GM23248 (cell line): ENCODE measurements at places on chromosomes 16 and 17. TPM values are rescaled to one million over a fixed set of nuclear protein-coding genes. Genes with fewer than 3 reads are reported as not detected.
A peak's percentile ranks its signal among the peaks of the same experiment; 100 is the strongest.

CMC2 gene
- polyA plus RNA-seq, result 117 and 126 TPM in 2 replicates

- H3K27me3 ChIP-seq, result 0 out of 2 replicates have a peak, but pooled peaks cover 3% of the 10 kb centered on the region
- H3K36me3 ChIP-seq, result no peaks in the 10 kb centered on the region
- H3K4me1 ChIP-seq, result no peaks in the 10 kb centered on the region
- no peak for DNase-seq
- no peak overlapping the region for H3K27ac ChIP-seq
Measured at GRCh38 chr17:50314456-50315011, 31.4 kb upstream of the XYLT2 start.

DNA sequence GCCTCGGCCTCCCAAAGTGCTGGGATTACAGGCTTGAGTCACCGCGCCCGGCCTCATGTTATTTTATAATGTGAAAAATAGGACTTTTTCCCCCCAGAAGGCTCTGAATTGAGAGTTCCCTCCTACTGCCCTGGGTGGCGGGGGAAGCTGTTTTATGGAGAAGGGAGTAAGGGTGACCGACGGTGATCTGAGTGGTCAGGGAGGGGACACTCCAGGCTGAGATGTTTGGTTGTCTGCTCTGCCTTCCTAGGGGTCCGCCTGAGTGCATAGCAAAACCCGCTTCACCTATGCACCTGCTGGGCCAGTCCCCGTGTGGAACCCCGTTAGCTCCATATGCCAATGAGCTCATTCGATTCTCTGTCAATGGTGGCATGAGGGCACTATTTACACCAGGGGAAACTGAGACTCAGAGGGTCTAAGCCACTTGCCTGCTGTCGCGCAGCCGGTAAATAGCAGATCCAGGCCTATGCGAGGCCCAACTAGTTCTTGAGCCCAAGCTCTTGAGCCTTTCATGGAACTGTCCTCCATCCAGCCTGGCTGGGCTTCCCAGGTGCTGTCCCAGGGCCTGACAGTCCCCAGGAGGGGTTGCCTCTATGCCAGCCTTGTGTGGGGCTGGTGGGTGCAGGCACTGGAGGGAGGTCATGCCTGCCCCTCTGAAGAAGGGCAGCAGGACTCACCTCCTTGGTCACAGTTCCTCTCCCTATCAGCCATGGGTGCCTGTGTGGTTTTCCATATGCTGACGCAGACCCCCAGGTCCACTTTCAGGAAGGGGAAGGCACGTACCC, 1.7 kb upstream of the GJD3 start:
- H3K36me3 ChIP-seq, result no peaks in the 10 kb centered on the region
- H3K27me3 ChIP-seq, result no peaks in the 10 kb centered on the region
- H3K27ac ChIP-seq, result no peak overlapping the region
- DNase-seq, result no peak
- no peak overlapping the region for H3K4me3 ChIP-seq

DNA sequence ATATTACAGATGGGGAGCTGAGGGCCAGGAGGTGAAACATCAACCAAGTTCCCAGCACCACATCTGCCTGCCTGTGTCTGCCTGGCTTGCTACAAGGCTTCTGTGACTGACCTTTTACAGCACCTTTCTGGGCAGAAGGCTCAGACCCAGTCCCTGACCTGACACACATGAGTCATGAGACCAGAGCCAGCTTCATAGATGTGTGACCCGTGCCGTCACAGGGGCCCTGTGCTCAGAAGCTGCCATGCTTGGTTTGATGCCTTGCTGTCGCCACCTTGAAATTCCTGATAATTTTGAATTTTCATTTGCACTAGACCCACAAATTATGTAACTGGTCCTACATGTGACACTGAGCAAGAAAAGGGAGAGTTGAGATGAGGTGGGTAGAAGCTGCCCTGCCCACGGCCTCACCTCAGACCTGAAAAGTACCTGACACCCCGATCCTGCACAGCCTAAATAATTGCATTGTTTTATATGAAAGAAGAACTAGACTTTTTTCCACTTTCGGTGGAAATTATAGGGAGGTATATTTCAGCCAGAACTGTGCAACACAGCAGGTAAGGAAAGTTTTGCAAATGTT, 13.3 kb upstream of the PECAM1 start:
- H3K27ac ChIP-seq, result no peak overlapping the region
- no peak for DNase-seq
- H3K4me1 ChIP-seq, result no peaks in the 10 kb centered on the region
- no peaks in the 10 kb centered on the region for H3K27me3 ChIP-seq

GRCh38 chr17:39099663-39100286, 51.7 kb downstream of the PLXDC1 start:
- H3K27ac ChIP-seq, result no peak overlapping the region
- H3K4me3 ChIP-seq, result no peak overlapping the region
- no peaks in the 10 kb centered on the region for H3K36me3 ChIP-seq
- no peaks in the 10 kb centered on the region for H3K4me1 ChIP-seq

TNRC6C gene
- 2.3 TPM in 2 replicates for polyA plus RNA-seq

- no peak overlapping the region for H3K4me3 ChIP-seq
- no peak for DNase-seq
- H3K27ac ChIP-seq, result no peak overlapping the region
- H3K27me3 ChIP-seq, result no peaks in the 10 kb centered on the region
- no peaks in the 10 kb centered on the region for H3K36me3 ChIP-seq
Measured at GRCh38 chr17:56718515-56718914, 115.2 kb downstream of the C17orf67 start.

GRCh38 chr16:50272687-50273381, 6.5 kb downstream of the ADCY7 start:
- no peaks in the 10 kb centered on the region for H3K4me1 ChIP-seq
- H3K36me3 ChIP-seq, result no peaks in the 10 kb centered on the region
- no peak for DNase-seq
- H3K27ac ChIP-seq, result no peak overlapping the region

GRCh38 chr16:69799611-69800031, 37.5 kb downstream of the WWP2 start:
- no peaks in the 10 kb centered on the region for H3K27me3 ChIP-seq
- no peaks in the 10 kb centered on the region for H3K4me1 ChIP-seq
- no peak for DNase-seq

GRCh38 chr16:52874042-52874441, 178.7 kb downstream of the CHD9NB start:
- H3K27ac ChIP-seq, result no peak overlapping the region
- no peaks in the 10 kb centered on the region for H3K27me3 ChIP-seq
- H3K36me3 ChIP-seq, result no peaks in the 10 kb centered on the region

DNA sequence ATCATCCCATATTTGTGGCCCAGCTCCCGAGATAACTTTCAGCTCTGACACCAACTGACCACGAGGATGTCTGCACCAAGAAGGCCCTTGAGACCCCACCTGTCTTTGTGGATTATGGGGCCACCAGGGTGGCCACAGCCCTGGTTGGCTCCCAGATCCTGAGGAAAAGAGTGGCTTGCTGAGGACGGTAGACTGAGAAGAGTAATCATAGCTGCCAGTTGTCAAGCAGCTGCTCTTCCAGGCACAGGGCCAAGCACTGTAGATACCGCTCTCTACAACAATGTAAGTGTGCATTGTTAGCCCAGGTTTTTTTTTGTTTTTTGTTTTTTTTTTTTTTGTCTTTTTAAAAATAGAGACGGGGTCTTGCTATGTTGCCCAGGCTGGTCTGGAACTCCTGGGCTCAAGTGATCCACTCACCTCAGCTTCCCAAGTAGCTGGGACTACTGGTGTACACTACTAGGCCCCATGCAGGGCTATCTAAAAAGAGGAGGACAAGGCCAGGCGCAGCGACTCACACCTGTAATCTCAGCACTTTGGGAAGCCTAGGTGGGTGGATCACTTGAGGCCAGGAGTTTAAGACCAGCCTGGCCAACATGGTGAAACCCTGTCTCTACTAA, 9.6 kb downstream of the ZNF205 start:
- no peaks in the 10 kb centered on the region for H3K36me3 ChIP-seq
- H3K4me3 ChIP-seq, result no peak overlapping the region
- H3K27me3 ChIP-seq, result no peaks in the 10 kb centered on the region
- peaks cover 9% of the 10 kb centered on the region for H3K4me1 ChIP-seq
- H3K27ac ChIP-seq, result no peak overlapping the region

DNA sequence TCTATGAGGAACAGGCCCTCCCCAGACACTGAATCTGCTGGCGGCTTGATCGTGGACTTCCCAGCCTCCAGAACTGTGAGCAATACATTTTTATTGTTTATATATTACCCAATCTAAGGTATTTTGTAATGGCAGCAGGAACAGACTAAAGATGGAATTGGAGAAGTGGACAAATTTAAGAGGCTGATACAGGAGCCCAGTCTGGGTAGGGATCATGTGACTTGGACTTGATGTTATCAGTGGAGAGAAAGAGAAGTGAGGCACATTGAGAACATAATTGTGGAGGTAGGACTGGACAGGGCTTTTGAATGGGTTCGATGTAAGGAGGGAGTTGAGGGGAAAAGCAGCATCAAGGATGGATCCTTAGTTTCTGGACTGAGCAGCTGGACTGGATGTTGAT, 93.8 kb downstream of the USP31 start:
- H3K36me3 ChIP-seq, result no peaks in the 10 kb centered on the region
- H3K27me3 ChIP-seq, result peaks cover 4% of the 10 kb centered on the region; the same call in 1 of the 2 replicates
- H3K27ac ChIP-seq, result no peak overlapping the region

DNA sequence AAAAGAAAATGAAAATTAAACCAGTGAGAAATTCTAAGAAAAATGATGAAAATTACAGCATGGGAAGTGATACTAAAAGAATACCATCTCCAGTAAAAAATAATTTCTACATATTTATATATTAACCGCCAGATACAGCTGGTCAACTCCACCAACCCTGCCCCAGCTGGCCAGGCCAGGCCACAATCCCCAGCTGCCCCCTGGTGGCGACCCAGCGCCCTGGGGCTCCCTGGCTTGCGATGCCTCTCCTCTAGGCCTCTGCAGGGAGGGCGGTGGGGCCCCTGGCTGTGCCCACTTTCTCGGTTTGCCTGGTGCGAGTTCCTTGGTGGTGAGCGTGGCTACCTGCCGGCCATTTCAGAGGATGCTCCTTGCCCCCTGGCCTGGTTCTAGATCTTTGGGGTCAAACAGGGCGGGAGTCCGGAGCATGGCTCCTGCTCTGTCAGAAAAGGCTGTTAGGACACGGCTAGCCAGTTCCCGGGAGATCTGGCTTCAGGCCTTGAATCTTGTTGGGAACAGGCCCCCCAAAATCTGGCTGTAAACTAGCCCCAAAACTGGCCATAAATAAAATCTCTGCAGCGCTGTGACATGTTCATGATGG, 14.5 kb downstream of the GLIS2 start:
- no peak overlapping the region for H3K27ac ChIP-seq
- H3K4me1 ChIP-seq, result peaks cover 8% of the 10 kb centered on the region; the same call in 1 of the 2 replicates
- H3K4me3 ChIP-seq, result no peak overlapping the region
- no peaks in the 10 kb centered on the region for H3K36me3 ChIP-seq
- no peaks in the 10 kb centered on the region for H3K27me3 ChIP-seq

DNA sequence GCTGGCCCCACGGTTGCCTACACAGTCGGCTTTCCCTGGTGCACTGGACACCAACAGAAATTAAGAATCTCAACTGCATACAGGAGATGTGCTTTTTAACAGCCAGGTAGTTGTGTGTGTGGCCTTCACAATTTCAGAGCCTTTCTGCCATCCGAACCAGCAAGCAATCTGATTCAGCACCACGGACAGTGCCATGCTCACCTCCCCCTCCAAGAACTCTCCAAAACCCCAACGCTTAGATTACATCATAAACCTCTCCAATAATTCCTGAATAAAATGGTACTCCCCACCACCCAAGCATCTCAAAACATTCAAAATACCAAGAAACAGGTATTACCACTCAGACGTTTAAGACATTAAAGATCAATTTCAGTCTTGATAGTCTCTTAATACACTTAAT, 31.8 kb downstream of the USP7 start:
- H3K27ac ChIP-seq, result no peak overlapping the region
- H3K27me3 ChIP-seq, result no peaks in the 10 kb centered on the region
- no peak overlapping the region for H3K4me3 ChIP-seq
- H3K36me3 ChIP-seq, result no peaks in the 10 kb centered on the region; the same call in 1 of the 2 replicates
- peak; percentile 66 for DNase-seq

B4GALNT2 gene
- polyA plus RNA-seq, result not detected in 2 replicates

OR1A1 gene
- polyA plus RNA-seq, result not detected in 2 replicates

DNA sequence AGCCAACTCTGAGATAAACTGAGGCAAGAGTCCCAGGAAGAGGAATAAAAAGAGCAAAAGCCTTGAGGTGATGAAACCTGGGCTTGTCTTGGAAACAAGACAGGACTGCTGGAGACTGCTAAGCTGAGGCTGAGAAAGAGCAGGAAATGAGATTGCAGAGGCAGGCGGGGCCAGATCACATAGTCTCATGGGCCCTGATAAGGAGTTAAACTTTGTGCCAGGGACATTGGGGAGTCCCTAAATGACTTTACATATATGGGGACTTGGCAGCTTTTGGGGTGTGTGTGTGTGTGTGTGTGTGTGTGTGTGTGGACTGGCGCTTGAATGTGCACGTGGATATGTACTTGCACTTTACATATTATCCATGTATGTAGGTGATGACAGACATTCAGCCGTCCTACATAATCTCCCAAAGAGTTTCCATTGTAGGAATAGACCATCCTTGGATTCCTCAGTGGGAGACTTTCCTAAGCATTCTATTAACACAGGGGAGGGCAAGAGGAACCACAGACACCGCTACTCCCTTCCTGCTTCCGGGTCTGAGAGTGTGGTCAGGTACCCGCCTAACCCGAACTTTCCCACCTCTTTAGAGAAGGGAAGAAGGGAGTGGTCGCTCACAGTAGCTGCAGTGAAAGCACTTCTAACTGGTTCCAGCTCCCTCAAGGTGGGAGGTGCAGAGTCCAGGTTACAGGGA, 123.1 kb downstream of the LYRM1 start:
- H3K27me3 ChIP-seq, result no peaks in the 10 kb centered on the region
- H3K27ac ChIP-seq, result no peak overlapping the region
- DNase-seq, result no peak
- no peaks in the 10 kb centered on the region for H3K36me3 ChIP-seq
- H3K4me3 ChIP-seq, result no peak overlapping the region

CCT6B gene
- 3.8 and 4.6 TPM in 2 replicates for polyA plus RNA-seq

- peak overlapping the region; percentile 65 for H3K4me3 ChIP-seq
- H3K27me3 ChIP-seq, result peaks cover 71% of the 10 kb centered on the region
- H3K4me1 ChIP-seq, result peaks cover 6% of the 10 kb centered on the region; the same call in 1 of the 2 replicates
- no peak overlapping the region for H3K27ac ChIP-seq
Measured at GRCh38 chr16:79599837-79600637, 500 bp downstream of the MAF start.

DNA sequence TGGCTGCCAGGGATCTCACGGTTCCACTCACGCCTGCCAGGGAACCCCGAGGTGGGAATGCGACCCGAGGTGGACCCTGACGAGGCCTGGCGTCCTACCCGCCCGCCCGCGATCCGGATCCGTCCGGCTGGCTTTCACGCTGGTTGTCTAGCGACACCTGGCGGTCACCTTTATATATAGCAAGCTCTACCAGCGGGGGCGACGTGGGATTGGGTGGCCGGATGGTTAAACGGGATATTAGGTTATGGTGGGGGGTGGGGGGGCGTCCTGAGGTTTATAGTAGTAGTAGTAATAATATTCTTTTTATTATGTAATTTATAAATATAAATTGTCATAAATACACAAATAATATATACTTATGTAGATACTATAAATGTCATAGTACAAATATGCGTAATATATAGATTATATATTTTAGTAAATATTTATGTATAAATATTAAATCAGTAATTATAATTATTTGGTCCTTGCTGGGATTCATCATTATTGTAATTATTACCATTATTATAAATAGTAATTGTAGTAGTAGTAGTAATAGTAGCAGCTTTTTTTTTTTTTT, 136.9 kb downstream of the KCNJ12 start:
- H3K4me1 ChIP-seq, result no peaks in the 10 kb centered on the region
- H3K27ac ChIP-seq, result no peak overlapping the region
- peak overlapping the region; percentile 26; the same call in 1 of the 2 replicates for H3K4me3 ChIP-seq
- peak; percentile 82 for DNase-seq
- H3K36me3 ChIP-seq, result no peaks in the 10 kb centered on the region
- peaks cover 25% of the 10 kb centered on the region for H3K27me3 ChIP-seq

EXOC3L1 gene
- 0.28 and 0.53 TPM in 2 replicates for polyA plus RNA-seq
